NCI-H1048 (cell line): ENCODE measurements at places on chromosomes 5 and 9.

DNA sequence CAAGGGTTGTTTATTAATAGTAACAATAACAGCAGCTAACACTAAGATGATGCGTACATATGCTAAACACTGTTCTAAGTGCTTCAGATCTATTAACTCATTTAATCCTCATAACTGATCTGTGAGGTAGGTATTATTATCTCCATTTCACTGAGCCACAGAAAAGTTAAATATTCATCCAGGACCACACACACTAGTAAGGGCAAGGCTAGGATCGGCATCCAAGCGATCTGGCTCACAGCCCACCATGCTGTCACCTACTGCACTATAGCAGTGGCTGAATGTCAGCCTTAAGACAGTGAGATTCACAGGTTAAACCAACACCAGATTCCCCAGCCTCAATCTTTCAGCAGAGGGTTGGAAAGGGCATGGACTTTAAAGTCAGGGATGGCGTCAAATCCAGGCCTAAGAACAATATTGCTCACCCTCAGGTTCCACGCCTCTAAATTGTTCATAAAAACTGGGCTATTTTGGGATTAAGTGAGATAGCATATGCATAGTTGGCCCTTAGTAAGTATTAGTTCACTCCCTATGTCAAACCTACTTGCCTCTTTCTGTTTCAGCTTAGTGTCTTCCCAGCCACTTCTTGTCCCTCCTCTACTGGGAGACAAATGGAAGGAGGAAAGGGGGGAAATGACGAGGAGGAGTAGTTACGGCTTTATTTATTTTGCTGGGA is 150.8 kb downstream of the MAPKAP1 start:
- DNase-seq: no peak

GRCh38 chr5:157562111-157562581 is 13.4 kb downstream of the ADAM19 start:
- DNase-seq: no peak

GRCh38 chr5:125181159-125181558 is 434.7 kb upstream of the ZNF608 start:
- no peak for DNase-seq

DNA sequence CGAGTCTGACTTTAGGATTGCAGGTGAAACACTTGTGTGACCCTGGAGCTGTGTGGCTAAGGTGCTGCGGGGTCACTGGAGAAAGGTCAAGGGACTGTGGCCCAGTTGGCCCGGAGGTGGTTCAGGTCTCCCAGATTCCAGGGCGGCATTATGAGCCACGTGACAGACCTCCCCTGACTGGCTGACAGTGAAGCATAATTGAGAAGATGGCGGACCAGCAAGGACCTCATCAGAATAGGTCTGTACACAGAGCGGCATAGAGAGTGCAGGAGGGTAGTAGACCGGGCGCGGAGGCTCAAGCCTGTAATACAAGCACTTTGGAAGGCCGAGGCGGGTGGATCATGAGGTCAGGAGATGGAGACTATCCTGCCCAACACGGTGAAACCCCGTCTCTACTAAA is 815 bp upstream of the ODF2 start:
- DNase-seq: no peak

GRCh38 chr5:122984425-122984824 is 52.1 kb downstream of the PPIC start:
- no peak for DNase-seq

DNA sequence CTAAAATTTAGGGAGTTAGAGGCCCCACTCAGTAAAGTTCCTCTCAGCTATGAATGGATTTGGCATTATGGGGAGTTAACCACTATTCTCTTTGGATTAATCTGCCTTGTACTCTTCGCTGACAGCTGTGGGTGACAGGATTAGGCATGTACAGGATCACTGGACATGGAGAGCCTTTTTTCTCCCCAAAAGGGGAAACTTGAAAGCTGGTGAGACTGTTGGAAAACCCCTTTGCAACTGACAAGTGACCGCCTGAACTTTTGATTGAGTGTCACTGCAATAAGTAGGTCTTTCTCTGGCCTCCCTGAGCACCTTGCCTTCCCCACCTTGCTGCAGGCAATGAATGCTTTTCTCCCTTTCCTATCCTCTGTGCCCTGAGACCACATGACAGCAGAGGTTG is 68.3 kb downstream of the ERP44 start:
- DNase-seq: no peak

DNA sequence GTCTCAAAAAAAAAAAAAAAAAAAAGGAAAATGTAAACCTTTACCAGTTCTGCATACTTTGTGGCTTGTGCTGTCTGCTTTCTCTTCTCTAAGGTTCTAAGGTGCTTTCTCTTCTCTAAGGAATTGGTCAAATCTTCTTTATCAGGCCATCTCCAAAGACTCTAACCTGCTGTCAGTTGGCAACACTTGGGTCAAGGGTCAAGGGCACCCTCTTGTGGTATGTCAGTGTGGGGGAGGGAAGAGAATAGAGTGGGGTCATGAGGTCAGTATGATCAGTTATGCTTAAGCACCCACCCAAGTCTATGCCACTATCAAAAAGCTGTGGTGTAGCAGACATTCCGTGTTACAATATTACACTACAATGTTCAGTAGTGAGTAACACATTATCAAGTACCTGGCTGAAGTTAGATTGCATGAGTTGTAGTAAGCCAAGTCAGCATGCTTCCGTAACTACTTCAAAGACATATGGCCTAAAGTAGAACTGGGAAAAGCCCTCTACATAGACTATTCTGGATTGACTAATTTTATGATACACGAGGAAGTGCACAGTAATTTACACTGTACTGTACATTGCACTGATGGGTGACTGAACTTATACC is 25.0 kb upstream of the CCL28 start:
- DNase-seq: no peak

- DNase-seq: no peak
These were observed 402.8 kb downstream of the MAT2B start for GRCh38 chr5:163908253-163908652.

- no peak for DNase-seq
These were observed 60.5 kb downstream of the PTCD2 start for GRCh38 chr5:72380492-72381274.

DNA sequence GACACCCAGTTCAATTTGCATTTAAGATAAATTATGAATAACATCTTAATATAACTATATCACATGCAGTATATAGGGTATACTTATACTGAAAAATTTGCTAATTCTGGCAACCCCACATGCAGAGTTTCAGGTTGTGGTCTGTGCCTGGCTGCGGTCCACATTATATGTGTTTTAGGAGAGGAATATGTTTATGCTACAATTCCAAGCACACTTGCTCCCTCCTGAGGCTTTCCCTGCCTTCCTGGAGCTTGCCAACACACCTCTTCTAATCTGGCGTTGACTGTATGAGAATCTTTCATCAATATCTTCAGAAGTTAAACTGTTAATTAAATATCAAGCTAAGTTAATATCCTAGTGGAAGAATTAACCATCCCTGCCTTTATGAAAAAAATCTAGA is 45.2 kb downstream of the SEMA5A start:
- no peak for DNase-seq

GRCh38 chr5:103808464-103809106 is 246.0 kb upstream of the NUDT12 start:
- DNase-seq: peak; percentile 31

GRCh38 chr5:110853267-110853666 is 114.5 kb downstream of the SLC25A46 start:
- no peak for DNase-seq

DNA sequence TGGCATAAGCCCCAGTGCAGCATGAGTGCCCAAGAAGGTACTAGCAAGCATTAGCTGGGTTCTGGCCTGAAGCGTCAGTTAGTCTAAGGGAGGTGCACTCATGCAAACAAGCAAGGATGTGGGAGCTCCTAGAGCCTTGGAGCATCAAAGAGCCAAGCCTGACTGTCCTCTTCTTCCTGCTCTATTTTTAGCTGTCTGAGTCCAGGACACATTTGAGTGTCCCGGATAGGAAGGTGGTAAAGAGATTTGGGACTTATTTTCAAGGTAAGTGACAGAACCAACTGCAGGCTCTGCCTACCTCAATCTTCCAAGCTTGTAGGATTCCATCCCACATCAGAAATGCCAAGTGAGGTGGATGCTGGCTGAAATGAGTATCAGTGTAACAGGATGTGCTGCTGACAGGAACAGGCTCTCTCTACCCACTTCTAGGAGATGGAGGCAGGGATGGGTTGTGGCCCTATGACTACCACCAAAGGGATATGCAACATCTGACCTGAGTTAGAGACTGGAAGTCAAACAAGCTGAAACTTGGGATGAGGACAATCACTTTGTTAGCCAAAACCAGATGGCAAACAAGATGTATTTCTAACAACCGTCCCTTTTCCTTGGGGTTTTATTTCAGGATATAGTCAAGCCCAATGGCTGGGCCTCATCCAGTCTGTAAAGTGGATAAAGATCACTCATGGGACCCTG is 15.1 kb downstream of the MACROH2A1 start:
- DNase-seq: no peak

DNA sequence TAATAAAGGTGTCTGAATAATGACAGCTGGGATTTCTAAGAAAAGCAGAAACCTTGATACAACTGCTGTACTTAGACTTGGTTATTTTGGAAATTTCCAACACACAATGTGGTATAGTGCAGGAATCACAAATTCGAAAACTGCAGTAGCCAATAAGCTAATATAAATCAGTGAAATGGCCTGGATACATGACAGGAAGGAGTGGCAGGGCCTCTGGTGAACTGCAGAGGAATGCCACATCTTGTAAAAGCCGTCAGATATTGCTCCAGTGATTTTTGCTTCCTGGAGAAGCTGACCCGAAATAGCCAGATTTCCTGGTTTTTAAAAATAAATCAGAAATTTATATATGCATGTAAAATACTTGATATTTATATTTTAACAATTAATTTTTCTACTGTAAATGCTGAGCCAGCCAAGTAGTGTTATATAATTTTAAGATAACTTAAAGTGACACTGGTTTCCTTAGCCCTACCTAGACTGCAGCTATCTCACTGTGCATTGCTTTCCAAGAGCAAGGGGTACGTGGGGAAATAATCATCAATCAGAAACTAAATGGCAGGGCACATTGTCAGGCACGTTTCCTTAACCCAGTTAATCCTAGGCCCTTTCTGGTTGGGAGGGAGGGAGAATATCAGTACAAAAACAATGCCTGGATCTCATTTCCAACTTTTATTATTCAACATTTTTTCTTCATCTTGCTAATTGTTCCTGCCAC is 182.4 kb downstream of the RASEF start:
- no peak for DNase-seq

DNA sequence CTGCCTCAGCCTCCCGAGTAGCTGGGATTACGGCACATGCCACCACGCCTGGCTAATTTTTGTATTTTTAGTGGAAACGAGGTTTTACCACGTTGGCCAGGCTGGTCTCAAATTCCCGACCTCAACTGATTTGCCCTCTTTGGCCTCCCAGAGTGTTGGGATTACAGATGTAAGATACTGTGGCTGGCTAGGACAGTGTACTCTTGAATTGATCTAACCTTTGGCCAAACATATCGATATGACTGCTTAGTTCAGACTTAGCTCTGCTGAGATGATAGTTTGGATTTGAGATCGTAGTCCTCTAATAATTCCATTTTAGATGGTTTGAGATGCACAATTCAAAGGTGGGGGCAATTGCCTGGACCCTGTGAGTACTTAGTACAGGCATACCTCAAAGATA is 15.2 kb downstream of the TXNDC15 start:
- DNase-seq: no peak

DNA sequence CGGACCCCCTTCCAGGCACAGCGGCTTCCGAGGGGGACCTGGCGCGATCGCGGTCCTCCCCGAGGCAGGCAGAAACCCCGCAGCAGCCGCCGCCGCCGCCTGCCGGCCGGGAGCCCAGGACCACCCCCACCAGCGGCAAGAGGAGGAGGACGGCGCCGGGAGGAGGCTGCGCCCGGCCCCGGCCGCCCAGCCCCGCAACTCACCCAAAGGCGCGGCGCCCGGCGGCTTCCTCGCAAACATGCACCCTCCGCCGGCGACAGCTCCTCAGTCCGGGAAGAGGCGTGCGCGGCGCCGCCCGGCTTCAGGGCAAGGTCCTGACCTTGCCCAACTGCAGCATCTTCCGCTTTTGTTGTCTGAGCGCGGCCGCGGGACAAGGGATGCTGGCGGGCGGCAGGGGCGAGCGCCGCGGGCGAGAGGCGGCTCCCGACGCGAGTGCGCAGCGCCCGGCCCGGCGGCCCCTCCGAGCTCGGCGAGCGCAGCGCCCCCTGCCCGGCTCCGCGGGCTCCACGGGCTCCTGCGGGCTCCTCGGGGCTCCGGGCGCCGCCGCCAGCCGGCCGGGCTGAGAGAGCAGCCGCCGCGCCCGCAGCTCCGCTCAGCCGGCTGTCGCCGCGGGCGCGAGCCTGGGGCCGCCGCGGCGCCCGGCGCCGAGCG is 507 bp downstream of the CTNND2 start:
- DNase-seq: no peak
